ENCODE measurements at places on chromosomes 1 and 21. TPM values are rescaled to one million over a fixed set of nuclear protein-coding genes. Genes with fewer than 3 reads are reported as not detected.
A peak's percentile ranks its signal among the peaks of the same experiment; 100 is the strongest.

Gene HPCAL4
- not detected for total RNA-seq

DNA sequence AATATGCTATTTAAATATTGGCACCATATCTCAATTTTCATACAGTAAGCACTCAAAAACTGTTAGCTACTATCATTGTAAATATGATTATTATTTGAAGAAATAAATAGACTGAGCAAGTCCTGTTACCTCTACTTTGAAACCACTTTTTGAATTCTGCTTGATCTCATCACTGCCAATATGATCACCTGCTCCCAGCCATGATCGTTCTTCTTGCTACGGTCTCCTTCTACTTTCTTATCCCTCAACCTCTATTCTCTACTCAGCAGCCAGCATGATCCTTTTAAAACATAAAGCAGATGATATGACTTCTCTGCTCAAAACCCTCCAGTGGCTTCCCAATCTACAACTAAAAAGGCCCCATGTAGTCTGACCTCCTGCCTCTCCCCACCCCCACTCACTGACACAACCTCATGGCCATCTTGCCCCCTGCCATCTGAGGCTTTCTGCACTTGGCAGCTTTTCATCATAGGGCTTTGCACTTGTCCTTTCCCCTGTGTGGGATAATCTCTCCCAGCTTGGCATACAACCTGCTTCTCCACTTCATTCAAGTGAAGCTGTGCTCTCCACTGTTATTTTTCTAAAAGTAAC, 27.2 kb downstream of the CD34 start:
- DNase-seq = no peak

DNA sequence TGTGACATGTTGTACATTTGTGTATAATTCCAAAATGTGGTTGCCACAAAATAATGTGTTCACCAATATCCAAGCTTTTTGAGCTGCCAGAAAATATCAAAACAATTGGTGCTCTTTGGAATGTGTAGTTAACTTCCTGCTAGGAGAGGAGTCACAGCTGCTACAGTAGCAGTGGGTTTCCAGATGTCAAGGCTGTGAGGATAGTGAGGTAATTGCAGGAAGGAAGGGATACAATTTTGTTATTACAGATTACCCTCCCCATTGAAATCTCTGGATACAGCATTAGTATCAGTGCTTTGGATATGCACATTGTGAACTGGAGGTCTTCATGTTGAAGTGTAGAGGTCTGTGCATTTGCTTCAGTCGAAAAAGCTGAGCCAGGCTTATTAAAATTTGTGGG, 253.2 kb downstream of the PTPRC start:
- DNase-seq = peak; percentile 87

Gene EPHA10
- not detected for total RNA-seq

Gene SH3BP5L
- 26.5 TPM for total RNA-seq

GRCh38 chr1:202852163-202852904, 36.6 kb downstream of the RABIF start:
- peak; percentile 70 for DNase-seq

GRCh38 chr21:45531393-45532215, 10.6 kb downstream of the SLC19A1 start:
- no peak for DNase-seq

GRCh38 chr1:45103534-45103933, 91.5 kb downstream of the UROD start:
- DNase-seq = no peak

DNA sequence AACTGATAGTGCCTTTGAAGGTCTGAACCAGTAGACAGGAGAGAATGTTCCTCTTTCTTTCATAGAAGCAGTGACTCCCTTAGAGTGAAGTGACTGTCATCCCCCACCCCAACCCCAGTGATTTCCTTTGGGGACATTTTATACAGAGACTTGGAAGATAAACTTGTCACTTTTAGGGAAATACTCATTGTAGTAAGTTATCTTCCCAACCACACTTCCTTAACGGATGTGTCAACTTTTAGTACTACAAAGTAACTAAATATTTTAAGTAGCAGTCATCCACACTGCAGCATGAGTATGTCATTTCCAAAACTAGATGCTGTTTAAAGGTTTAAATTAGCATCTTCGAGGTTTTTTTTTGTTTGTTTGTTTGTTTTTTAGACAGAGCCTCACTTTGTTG, 13.7 kb downstream of the LRRC8B start:
- peak; percentile 65 for DNase-seq

Gene ATP6V1G3
- total RNA-seq = not detected

- no peak for DNase-seq
These were observed 12.4 kb upstream of the COL18A1 start for GRCh38 chr21:45392573-45392971.

Measured in endothelial cell of umbilical vein (primary cell).